Activated CD4-positive, CD25-positive, alpha-beta regulatory T cell treated with anti-CD3 and anti-CD28 coated beads, Interleukin-2, amount 50 U/mL, for 16 hours (primary cell): ENCODE measurements at places on chromosomes 12 and 14.
A peak's percentile ranks its signal among the peaks of the same experiment; 100 is the strongest.

DNA sequence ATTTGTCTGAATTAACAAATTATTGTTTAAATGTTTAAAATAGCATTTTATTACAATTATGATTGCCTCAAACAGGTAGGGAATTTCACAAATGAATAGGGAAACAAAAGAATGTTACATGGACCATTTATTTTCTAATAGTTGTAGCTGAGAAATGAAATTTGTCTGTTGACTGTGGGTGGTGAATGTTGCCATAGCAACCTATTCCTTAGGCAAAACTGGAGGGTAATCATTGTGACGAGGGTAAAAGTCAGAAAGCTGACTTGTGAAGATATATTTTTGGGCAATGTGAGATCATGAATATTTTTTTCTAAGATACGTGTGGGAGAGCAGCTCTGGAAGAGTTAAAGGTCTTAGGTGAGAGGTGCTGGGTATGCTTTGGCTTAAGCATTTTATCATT is 24.2 kb upstream of the CLEC14A start:
- no peak for DNase-seq

- DNase-seq: no peak
These were observed 23.3 kb downstream of the PDZRN4 start for GRCh38 chr12:41211448-41211847.

GRCh38 chr12:53051881-53052412 is 2.1 kb downstream of the TNS2 start:
- DNase-seq: no peak

GRCh38 chr12:129964826-129965457 is 61.1 kb upstream of the TMEM132D start:
- DNase-seq: no peak

GRCh38 chr12:99767809-99768208 is 120.3 kb downstream of the GARIN6 start:
- DNase-seq: no peak

- DNase-seq: no peak
These were observed 312.2 kb downstream of the ATXN7L3B start for GRCh38 chr12:74849801-74850200.

GRCh38 chr12:132109741-132110140 is 34.4 kb downstream of the DDX51 start:
- no peak for DNase-seq

DNA sequence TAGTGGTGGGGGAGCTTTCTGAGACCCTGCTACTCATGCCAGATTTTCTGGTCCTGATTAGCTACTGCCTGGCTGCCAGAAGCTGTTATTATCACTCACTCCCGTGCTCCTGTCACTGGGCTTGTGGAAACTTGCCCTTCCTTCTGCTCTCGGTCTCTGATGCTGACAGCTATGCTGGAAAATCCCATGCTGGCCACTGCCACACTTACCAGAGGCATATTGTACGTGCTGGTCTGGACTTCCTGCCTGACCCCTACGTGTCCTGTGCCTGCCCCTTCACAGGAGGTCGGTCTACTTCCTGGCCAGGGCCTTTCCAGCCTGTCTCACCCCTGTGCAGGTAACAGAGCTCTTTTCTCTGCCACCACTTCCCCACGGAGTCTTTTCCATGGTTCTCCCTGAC is 149.4 kb upstream of the PLEKHG7 start:
- no peak for DNase-seq

DNA sequence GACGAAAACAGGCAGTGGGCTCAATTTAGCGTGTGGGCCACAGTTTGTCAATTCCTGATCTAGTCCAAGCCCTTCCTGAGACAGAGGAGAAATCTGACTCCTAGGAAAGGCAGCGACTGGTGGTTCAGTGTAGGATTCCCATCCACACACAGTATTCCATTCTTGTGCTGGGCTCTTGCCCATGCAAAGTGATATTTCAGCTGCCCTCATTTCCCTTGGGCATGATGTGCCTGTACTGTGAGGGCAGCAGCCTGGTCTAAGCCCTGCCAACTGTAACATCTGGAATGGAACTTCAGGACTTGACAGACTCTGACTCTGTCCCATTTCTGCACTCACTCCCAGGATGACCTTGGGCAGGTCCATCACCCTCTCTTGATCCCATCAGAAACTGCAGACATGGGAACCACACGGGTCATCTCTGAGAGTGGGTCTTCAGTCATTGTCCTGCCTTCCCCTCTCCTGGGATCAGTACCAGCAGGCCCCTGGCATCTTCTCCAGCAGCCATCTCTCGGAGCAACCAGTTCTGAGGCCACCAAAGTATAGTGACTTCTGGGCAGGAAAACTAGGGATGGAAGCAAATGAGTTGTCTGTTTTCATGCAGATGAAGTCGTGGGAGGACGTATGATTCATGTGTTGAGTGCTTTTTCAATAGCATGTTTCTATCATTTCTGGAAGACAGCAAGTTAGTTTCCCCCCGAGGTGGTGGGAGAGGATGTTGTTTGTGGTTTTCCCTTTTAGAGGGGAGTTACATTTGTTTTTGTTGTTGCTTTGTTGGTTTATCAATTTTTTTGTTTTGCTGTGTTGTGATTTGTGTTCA is 54.2 kb upstream of the BCL2L14 start:
- no peak for DNase-seq

- no peak for DNase-seq
These were observed 49.4 kb downstream of the PHLDA1 start for GRCh38 chr12:75982169-75982564.

- no peak for DNase-seq
These were observed 6.1 kb upstream of the CNIH1 start for GRCh38 chr14:54447231-54447692.

GRCh38 chr12:68271346-68271745 is 17.9 kb upstream of the IL22 start:
- DNase-seq: no peak

- DNase-seq: no peak
These were observed 121.6 kb downstream of the GLT1D1 start for GRCh38 chr12:128974881-128975280.

DNA sequence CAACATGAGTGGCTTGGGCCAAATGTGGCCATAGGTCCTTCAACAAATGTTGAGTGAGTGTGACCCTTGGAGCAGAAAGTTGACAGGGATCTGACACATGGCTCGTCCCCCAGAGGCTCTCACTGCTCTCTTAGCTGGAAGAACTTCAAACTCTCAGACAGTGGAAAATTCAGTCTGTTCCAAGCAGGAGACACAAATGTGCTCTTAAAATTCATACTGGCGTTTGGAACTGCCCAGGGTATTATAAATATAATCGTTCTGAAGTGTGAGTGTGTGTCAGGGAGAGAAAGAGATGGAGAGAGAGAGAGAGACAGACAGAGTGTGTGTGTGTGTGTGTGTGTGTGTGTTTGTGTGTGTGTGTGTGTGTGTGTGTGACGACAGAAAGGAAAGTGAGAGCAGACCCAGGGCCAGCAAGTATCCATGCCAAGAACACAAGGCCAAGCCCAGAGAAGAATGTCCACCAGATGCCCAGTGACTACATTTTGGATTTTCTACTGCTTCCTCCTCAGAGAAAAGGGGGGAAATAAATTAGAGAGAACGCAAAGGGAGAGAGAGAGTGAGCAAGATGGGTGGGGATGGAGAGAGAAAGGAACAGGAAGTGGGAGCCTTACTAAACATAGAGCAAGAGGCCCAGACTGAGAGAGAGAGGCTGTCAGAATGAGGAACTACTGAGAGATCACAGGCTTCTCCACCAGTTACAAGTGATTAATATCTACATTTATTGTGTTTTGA is 193.6 kb upstream of the NUDT4 start:
- DNase-seq: no peak

GRCh38 chr12:116818948-116819832 is 62.1 kb downstream of the HRK start:
- DNase-seq: peak; percentile 76

- no peak for DNase-seq
These were observed 8.0 kb downstream of the MMP17 start for GRCh38 chr12:131836193-131836592.

- no peak for DNase-seq
These were observed 5.2 kb downstream of the ARHGAP9 start for GRCh38 chr12:57474430-57474829.

- DNase-seq: peak; percentile 86
These were observed 2.3 kb downstream of the GSG1 start for GRCh38 chr12:13100882-13101769.

- DNase-seq: no peak
These were observed 223.1 kb downstream of the ANO6 start for GRCh38 chr12:45439039-45439438.

DNA sequence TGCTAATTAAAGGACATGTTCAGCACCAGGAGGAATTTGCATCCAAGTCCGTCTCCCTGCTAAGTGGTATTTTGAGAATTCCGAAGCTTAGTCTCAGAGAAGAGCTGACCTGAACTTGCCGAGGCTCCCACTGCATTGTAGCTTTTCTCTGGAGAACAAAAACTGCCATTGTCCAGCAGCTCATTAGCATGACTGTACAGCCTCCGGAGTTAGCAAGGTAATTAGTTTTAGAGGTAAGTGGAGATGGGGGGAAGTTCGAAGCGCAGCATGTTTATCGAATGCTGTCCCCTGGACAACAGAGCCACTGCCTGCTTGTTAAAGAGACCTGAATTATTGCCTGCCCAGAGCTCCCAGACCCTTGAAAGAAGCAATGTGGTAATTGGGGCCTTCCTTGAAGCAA is 160.3 kb upstream of the PELI2 start:
- DNase-seq: no peak

- DNase-seq: no peak
These were observed 40.6 kb upstream of the CDKN3 start for GRCh38 chr14:54356172-54356571.

DNA sequence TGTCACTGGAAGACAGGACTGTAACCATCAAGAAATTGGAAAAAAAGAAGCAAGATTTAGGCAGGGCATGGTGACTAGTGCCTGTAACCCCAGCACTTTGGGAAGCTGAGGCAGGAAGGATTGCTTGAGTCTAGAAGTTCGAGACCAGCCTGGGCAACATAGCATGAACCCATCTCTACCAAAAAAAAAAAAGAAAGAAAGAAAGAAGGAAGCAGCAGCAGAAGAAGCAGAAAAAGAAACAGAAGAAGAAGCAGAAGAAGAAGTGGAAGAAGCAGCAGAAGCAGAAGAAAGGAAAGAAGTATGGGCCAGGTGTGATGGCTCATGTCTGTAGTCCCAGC is 30.5 kb upstream of the LGALS3 start:
- DNase-seq: no peak

GRCh38 chr12:42504049-42504448 is 85.5 kb downstream of the PRICKLE1 start:
- no peak for DNase-seq
